ENCODE measurements at places on chromosomes 6 and 20.
A peak's percentile ranks its signal among the peaks of the same experiment; 100 is the strongest.

DNA sequence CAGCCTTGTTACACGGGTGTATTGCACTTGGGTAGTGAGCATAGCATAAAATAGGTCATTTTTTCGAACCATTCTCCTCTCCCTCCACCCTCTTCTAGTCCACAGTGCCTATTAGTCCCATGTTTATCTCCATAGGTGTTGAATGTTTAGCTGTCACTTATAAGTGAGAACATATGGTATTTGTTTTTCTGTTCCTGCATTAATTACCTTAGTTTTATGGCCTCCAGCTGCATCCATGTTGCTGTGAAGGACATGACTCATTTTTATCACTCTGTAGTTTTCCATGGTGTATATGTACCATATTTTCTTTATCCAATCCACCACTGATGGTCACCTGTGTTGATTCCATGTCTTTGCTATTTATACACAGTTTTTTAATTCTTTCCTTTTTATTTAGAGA is 889.5 kb downstream of the EYS start:
- DNase-seq = no peak

- no peak for DNase-seq
Measured at GRCh38 chr6:87636315-87636714, 46.4 kb downstream of the ORC3 start.

GRCh38 chr20:55830121-55830827 is 175.0 kb downstream of the CBLN4 start:
- no peak for DNase-seq

DNA sequence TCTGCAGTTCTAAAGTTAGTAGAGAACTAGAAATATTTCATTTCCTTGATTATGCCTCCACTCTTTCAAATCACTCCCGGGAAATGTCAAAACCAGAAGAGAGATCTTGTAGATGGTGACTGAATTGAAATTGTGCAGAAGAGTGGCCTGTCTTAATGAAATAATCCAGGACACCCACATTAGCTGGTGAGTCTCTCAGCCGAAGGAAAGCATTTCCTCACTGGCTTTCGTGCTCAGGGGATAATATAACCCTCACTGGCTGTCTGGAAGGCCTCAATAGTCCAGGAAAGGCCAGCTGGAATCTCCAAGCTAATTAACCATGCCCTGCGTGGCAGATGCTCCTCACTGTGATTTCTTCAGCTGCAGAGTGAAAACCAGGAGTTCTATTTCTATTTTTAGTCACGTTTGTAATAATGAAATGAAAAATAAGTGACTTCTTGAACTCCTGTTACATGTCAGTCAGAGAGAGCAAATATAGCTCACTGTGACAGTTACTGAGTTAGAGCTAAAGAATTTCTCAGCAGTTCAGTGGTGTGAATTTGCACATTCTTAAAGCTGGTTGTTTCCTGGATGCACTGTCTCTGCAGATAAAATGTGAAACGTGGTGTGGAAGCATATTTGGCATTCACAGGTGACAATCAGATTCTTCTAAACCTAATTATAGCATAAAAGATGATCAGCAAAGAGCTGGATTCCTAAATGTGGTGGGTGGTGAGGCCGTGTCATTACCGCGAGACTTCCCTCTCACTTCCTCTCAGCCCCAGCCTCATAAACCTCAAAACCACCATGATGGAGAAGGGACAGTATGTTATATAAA is 211.7 kb downstream of the LMBRD1 start:
- DNase-seq = no peak

GRCh38 chr6:106379951-106380350 is 19.4 kb downstream of the CRYBG1 start:
- DNase-seq = no peak

GRCh38 chr20:63325021-63325471 is 32.1 kb downstream of the COL20A1 start:
- no peak for DNase-seq

DNA sequence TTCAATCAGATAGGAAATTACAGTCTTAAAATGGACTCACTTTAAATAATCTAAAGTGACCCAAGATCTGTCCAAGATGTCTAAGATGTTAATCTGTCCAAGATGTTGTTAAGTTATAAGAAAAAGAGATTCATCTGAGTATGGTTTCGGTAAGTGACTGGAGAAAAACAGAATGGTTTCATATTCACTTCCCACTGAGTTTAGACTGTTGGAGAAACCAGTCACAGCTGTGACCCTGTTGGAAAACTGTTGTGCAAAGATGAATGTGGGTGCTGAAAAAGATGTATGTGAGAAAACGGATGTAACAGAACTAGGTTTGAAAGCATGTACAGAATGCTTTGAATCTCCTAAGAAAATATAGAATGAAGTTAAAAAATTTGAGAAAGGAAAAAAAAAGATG is 325.9 kb downstream of the COL12A1 start:
- DNase-seq = no peak

GRCh38 chr20:32231245-32231644 is 23.6 kb downstream of the POFUT1 start:
- no peak for DNase-seq

- DNase-seq = no peak
Measured at GRCh38 chr6:33846226-33846625, 42.4 kb upstream of the MLN start.

GRCh38 chr6:73169111-73169510 is 56.2 kb downstream of the KHDC1L start:
- DNase-seq = no peak

GRCh38 chr6:10908228-10908627 is 21.4 kb downstream of the SYCP2L start:
- no peak for DNase-seq

GRCh38 chr20:10432079-10432478 is 1.9 kb downstream of the MKKS start:
- no peak for DNase-seq

DNA sequence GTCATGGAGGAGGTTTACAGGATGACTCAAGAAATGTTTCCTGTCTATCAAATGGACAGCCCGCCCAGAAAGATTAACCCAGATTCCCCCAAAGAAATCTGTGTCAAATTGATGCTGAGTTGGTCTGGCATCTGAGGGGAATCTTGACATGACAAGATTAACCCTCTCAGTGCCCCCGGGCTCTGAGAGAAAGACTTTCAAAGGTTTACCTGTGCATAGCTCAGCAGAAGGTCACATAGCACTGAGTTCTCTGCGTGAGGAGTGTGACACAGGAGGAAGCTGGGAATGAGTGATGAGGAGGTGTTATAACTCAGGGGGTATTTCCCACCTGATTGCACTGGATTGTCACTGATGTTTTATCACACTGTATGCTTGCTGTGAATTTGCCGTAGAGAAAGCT is 601.2 kb downstream of the DHX35 start:
- DNase-seq = no peak

DNA sequence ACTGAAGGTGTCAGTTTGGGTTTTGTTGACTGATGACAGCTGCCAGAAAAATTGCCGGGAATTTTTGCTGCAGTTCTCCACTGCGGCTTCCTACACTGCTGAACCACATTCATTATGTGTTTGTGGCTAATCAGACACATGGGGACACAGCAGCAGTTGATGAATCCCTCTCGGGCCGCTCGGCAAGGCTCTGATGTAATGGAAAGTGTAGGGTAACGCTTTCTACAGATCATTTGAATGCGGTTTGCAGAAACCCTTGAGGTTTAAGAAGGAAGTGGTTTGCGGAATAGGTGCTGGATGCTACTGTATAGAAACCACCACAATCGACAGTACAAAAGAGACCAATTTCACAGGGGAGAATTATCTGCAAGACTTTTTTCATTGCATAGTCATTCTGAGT is 138.7 kb upstream of the SASH1 start:
- DNase-seq = peak; percentile 15

- DNase-seq = no peak
Measured at GRCh38 chr6:14360565-14360964, 243.0 kb downstream of the CD83 start.

DNA sequence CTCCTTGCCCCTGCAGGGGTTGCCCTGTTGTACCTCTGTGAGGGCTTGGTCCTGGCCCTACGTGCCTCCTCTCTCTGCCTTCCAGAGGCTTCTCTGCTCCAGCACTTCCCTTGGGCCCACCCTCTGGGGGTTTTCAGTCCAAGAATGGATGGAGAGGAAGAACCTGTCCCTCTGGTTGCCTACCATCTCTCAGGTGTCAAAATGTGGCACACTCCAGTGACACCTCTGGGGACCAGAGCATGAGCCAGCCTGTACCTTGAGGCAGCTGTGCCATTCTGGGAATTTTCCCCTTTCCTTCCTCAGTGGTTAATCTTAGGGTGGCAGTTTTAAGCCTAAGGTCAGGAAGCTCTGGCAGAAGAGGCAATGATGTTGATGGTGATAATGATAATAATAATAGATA is 115.2 kb upstream of the ARMC2 start:
- no peak for DNase-seq

- no peak for DNase-seq
Measured at GRCh38 chr6:142642651-142643050, 302.3 kb downstream of the HIVEP2 start.

DNA sequence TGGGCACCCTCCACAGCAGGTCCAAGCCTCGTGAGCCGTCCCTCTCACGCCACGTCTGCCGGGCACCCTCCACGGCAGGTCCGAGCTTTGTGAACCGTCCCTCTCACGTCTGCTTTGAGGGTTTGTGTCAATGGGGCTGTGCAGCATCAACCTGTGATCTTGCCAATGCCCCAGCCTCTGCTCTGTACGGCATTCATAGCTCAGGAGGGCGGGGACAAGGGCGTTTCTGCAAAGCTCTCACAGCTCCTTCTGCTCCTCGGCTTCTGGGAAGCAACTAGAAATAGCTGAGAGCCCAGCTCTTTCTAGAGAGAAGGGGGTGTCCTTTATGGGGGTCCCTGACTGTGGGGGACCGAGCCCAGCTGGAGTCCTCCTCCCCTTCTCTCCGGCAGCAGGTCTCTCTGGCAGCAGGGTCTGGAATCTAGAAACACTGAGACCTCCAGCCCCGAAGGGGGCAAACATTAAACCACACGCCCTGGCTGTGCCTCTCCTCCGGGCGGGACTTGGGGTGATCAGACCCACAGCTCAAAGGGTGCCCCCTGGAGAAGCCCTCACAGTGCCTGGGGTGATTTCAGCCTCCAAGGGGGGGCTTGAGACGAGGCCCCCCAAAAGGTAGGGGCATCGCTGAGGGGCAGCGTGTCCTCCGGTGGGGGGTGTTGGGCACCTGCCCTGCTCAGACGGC is 41.2 kb upstream of the CHRNA4 start:
- no peak for DNase-seq

- DNase-seq = no peak
Measured at GRCh38 chr6:56475736-56476457, 166.8 kb downstream of the DST start.

GRCh38 chr20:51507216-51508036 is 35.1 kb downstream of the NFATC2 start:
- DNase-seq = no peak

DNA sequence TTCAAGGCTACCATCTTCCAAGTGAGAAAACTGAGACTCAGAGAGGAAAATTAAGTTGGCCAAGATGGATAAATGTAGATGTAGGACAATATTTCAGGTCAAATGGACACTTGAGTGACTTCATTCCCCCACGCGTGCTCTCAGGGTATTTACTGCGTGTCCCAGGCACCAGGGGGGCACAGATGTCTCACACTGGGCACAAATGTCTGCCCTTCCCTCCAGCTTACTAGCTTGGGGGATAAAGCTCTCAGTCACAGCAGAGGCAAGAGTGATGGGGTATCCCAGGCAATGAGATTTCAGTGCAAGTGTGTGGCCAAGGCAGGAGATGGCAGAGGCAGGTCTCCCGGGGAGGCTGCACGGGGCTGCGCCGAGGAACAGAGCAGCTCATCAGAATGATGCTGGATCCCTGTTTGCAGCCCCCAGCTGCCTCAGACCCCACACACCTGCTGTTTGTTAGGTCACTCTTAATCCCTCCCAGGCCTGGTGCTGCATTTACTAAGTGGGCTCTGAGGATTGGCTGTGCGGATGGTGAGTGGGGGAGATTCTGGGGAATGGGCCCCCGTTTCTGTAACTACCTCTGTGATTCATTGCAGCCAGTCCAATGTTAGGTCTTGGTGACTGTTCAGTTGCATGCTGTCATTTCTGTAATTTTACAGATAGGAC is 44.1 kb downstream of the PTK7 start:
- no peak for DNase-seq
